Left renal pelvis (tissue), 4 donors: ENCODE measurements at places on chromosomes 6 and 20.

DNA sequence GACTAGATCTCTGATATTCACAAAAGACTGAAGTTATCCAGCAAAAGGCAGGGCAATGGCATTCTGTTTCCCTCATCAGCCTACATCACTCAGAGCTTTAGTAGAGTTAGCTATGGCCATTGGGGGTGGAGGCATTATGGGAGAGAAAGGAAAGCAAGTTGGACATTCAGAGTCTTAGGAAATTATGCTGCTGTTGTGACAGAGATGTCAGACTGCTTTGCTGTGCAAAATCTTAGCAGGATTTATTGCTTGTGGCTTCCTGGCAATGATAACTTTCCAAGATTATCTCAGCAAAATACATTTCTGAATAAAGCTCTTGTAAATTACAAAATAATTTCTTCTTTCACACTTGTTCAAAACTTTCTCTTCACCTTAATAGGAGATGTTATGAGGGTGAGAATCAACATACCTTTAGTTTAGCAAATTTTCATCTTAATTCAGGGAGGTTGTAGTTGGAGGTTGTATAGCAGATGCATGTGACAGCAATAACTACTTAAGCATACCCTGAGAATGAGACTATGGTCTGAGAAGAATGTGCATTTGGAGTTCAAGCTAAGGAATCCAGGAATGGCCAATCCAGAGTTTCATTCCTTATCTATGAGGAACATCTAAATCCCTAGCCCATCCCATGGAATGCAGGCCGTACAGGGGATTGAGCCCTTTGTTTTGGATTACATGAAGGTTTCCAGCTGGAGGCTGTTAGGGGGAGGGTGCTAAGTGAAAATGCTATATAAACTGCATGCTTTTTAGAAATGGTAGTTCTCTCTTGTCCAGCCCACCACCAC lies 179.8 kb downstream of the HAO1 start:
- no peak for DNase-seq

DNA sequence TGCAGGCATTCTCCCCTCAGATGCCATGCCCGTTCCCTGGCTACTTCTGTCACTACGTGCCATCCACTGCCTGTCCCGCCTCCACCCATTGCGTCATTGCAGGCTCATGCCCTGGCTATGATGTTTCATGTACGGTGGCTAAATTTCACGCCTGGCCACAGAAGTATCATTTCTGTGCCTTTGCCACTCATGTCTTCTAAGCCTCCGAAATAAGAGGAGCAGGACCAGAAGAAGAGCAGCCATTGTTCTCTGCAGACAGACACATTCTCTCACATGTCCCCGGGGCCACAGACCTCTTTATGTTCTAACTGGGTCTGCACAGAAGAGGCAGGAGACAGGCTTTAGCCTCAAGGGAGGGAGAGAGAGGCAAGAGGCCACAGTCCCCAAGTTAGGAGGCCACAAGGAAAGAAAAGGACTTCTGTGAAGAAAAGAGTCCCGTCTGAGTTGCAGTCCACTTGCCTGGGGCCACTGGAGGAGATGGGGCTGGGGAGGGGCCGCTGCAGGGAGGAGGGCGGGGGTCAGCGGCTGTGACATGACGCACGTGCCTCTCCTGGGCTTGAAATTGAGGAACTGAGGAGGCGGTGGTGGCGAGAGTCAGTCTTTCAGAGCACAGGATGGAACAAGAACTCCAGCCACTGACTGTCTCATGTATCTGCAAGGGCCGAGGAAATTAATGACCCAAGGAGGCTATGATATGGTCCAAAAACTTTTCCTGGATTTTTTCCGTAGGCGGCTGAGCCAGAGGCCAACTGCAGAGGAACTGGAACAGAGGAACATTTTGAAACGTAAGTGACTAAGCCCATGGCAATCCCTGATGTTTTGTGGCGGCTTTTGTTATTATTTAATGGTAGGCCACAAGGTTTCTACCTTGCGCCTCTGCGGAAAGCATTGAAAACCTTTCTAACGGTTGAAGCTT lies 55.9 kb downstream of the TBC1D7 start:
- DNase-seq, result no peak

DNA sequence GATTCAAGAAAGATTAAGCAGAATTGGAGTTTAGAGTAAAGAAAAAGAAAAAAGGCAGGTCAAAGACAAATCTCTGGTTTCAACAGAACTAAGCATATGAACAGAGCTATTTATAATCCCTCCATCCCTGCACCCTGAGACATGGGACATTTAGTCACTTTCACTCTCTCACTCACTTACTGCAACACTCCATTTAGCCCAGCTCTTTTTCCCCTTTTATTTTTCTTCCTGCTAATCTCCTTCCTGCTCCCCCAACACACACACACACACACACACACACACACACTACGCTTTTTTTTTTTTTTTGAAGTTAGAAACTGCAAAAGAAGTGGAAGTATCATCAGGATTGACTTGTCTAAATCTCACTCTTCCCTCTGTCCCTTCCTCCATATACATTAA lies 45.1 kb upstream of the TBC1D7 start:
- DNase-seq, result no peak

GRCh38 chr6:169172946-169173345 lies 80.7 kb downstream of the THBS2 start:
- no peak for DNase-seq

- DNase-seq, result no peak
Measured at GRCh38 chr6:9848094-9848493, 566.8 kb downstream of the TFAP2A start.

GRCh38 chr6:150310539-150310938 lies 58.3 kb upstream of the IYD start:
- no peak for DNase-seq

DNA sequence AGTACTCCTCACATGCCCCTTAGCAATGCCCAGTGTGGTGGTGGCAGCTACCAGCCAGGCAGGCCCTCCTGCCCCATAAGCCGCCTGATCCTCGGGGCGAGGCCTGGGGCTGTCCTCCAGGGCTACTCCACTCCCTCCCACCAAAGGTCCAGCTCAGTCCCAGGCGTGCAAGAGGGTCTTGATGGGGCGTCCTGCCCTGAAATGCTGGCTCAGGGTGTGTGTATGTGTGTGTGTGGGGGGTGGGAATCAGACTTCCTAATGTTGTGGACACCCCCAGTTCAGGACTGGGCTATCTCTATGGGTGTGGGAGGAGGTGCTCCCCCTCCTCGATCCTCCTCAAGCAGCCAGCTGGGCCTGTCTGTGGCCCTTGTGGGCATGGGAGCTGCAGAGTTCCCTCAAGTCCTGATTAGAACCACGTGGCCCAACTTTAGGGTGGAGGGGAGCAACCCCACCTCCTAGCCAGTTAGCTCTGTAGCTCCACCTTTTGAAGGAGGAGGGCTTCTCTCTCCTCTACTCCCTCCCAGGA lies 7.5 kb downstream of the HSPA12B start:
- no peak for DNase-seq

GRCh38 chr6:4665489-4666417 lies 110.5 kb upstream of the CDYL start:
- DNase-seq, result no peak

GRCh38 chr20:24935766-24936525 lies 13.1 kb upstream of the CST7 start:
- DNase-seq, result no peak

GRCh38 chr6:111651185-111652034 lies 45.7 kb upstream of the TRAF3IP2 start:
- DNase-seq, result no peak

DNA sequence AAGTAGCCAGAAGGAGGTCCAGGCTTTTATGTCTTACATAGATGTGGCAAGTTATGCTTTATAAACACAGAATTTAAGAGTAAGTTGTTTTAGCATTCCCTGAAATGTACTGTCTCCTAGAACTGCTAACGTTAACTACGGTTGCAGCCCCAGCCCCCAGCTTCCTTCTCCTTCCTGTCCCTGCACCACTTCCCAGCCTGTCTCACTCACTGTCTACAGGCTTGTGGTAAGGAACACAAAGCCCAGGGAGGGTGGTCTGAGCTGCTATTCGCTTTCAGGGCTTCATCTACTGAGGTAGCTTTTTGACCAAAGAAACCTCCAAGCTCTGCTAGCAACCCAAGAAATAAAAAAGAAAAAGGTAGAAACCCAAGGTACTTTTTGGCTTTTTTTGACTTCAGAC lies 35.9 kb downstream of the PCSK2 start:
- DNase-seq, result no peak

GRCh38 chr6:162119341-162119740 lies 608.2 kb downstream of the PRKN start:
- no peak for DNase-seq

DNA sequence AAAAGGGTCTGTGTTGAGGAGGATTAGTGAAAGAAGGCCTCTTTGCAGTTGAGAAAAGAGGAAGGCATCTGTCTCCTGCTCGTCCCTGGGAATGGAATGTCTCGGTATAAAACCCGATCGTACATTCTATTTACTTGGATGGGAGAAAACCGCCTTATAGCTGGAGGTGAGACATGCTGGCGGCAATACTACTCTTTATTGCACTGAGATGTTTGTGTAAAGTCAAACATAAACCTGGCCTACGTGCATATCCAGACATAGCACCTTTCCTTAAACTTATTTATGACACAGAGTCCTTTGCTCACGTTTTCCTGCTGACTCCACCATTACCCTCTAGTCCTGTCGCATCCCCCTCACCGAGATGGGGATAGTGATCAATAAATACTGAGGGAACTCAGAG lies 4.5 kb downstream of the TDP2 start:
- DNase-seq, result no peak

DNA sequence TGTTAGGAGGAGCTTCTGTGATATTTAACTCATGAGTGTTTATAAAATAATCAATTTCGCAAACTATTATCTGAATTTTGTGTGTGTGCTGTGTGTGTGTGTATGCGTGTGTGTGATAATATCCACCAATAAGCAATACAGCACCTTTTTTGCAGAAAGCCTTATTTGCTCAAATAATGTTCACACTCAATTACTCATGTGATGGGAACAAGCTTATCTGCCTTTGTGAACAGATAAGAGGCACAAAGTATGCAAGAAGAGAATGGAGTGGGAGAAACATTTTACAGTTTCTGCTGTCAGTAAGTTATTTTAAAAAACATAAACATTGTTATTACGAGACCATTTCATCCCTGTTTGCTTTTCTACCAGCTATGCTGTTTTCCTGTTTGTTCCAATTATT lies 36.7 kb upstream of the PTPRK start:
- DNase-seq, result no peak

GRCh38 chr6:163099621-163100171 lies 314.8 kb upstream of the QKI start:
- no peak for DNase-seq

- DNase-seq, result no peak
Measured at GRCh38 chr20:51492167-51493092, 50.1 kb downstream of the NFATC2 start.

DNA sequence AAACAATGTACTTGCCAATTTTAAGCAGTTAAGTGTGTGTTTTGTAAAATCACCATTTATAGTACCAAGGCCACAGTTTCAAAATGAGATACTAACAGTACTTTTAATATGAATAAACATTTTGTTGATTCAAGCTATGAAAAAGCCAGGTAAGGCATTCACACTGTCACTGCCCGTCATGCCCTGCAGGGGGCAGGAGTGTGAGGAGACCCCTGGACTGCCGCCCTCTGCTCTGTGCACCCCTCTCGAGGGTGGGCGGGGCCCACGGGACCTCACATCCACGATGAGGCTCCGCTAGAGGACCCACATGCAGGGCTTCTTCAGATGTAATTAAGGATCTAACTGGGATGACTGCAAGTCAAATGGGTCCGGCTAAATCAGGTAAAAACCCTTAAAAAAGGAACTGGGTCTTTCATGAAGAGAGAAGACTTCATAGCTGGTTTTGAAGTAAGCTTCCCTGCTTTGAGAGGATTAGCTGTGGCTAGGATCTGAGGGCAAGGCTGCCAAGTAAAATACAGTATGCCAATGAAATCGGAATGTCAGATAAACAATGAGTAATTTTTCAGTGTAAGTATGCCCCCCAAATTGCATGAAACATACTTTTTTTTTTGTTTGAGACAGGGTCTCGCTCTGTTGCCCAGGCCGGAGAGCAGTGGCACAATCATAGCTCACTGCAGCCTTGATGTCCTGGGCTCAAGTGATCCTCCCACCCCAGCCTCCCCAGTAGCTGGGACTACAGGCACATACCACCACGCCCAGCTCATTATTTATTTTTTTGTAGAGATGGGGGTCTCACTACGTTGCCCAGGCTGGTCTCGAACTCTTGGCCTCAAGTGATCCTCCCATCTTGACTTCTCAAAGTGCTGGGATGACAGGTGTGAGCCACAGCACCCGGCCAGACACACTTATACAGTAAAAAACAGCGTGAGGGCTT lies 18.7 kb downstream of the DIDO1 start:
- no peak for DNase-seq

- no peak for DNase-seq
Measured at GRCh38 chr6:148169706-148170105, 172.9 kb upstream of the SASH1 start.

DNA sequence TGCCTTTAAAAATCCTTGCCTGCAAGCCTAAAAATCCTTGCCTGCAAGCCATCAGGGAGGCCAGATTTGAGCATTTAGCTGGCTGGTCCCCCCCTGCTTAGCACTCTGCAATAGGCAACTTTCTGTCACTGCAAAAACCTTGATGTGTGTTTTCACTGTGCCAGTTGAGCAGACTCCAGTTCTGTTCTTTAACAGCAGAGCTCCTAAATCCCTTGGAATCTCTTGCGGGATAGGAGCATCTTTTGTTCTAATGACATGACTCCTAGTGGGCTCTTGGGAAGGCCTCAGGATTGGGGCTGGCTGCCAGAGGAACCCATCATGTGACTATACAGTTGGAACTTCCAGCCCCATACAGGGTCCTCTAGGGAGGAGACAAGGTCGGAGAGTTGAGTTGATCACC lies 50.4 kb downstream of the FAM184A start:
- no peak for DNase-seq

- DNase-seq, result no peak
Measured at GRCh38 chr6:39300739-39301138, 13.5 kb downstream of the KCNK17 start.

DNA sequence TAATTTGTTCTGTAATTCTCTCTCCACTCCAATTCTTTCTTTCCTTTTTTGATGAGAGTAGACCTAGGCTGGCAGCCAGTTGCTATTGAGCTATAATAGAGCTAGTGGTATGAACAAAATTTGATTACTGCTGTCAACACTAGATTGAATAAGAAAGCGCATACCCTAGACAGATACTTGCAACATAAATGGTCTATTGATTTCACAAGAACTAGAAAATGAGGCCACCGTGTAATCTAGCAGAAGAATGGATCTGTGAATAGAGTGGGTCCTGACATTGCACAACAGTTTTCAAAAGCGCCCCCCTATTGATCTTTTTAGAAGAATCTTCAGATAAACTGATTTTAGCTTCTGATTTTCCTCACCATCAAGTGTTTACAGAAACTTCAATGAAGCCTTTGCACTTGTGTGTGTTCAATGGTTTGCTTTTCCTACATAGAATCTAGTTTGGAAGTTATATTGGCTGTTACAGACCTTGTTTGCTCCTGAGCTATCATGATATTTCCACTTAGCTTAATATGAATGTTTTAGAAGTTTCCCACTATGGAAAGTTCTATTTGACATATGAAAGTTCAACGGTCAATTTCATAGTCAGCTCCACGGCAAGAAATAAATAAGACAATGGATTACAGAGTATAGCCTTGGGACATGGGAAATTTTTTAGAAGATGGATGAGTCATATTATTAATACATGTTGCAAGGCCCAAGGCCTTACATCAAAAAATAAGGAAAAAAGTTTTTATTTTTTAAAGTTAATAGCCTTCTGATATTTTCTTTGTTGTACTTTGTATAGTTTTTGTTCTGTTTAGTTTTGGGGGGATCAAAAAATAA lies 55.6 kb downstream of the UTRN start:
- DNase-seq, result no peak

- DNase-seq, result no peak
Measured at GRCh38 chr20:48531505-48531904, 296.3 kb downstream of the PREX1 start.

- no peak for DNase-seq
Measured at GRCh38 chr6:163825033-163825432, 410.5 kb downstream of the QKI start.

- DNase-seq, result no peak
Measured at GRCh38 chr6:15252195-15252594, 6.3 kb downstream of the JARID2 start.
